H4 (cell line): ENCODE measurements at places on chromosomes 6 and 20. TPM values are rescaled to one million over a fixed set of nuclear protein-coding genes. Genes with fewer than 3 reads are reported as not detected.

DNA sequence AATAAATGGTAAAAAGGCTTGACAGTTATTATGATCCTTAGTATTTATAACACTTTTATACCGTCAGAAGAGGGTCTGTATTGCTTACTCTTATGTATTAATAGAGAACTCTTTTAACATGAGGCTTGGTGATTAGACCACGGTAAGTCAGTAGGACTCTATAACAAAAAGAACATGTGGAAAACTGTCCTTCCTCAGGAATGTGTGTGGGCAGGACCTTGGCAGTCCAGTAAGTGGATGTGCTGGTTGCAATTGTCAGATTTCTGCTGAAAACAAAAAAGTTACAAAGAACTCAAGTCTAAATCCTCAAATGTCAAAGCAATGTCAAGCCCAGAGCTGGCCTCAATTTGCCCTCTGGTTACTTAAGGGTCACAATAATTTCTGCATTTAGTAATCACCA is 81.1 kb downstream of the PLCG1 start:
- no peak for DNase-seq

DNA sequence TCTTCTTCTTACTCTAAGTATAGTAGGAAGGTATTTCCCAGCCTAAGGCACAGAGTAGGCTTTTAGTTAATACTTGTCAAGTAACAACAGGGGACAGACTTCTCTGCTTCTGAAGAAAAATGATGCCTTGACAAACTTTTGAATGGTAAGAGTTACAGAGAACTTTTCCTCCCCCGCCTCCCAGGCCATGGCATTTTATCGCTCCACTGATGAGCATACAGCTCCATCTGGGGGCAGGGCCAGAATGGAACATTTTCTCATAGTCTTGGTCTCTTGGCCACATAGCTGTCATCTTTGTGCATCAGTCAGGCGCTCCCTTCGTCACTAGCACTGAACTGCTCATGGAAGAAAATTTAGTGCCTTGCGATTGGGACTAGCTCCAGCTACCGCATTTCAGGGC is 1066.8 kb upstream of the CITED2 start:
- DNase-seq: peak; percentile 15

GRCh38 chr20:10077081-10077471 is 42.3 kb downstream of the ANKEF1 start:
- DNase-seq: no peak

DNA sequence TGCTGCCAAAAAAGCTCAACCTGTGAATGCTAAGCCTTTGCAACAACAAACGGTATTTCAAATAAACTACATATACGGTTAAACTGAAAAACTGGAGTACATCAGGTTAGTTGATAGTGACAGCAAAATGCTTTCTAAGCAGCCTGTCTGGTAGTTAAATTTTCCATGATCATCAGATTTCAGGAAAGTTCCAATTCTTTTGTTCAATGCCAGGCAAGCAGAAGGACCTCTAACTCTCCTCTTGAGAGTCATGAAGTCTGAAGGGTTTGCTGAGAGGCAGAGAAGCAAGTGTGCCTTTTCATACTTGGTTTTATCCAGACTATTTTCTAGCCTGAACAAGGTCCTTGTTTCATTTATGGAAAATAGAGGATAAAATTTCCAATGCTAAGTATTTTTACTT is 4.5 kb downstream of the FLRT3 start:
- DNase-seq: no peak

Gene COL21A1
- 0.25 and 0.41 TPM in 2 replicates for total RNA-seq

Gene SSTR4
- not detected in 2 replicates for total RNA-seq

Gene ALDH8A1
- not detected in 2 replicates for total RNA-seq

Gene HBS1L
- 45.2 and 65.6 TPM in 2 replicates for total RNA-seq

DNA sequence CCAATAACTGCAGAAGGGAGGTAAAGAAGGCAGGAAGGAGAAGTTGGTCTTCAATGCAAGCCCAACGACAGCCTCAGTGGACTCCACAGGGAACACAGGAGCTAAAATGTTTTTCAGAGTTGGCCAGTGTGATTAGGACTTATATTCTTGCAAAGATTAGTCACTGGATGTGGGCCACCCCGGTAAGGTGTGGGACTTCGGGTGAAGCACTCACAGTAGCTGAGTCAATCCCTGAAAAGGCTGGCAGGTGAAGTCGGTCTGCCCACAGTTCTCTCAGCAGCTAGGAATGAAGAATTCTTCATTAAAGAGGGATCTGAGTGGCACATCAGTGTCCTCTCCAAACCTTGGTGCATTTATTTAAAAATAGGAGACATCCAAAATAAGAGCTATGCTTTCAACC is 94.8 kb downstream of the KLHL32 start:
- DNase-seq: no peak

- DNase-seq: peak; percentile 71
Observed at GRCh38 chr20:57432862-57433491, 41.8 kb downstream of the RBM38 start.

- DNase-seq: no peak
Observed at GRCh38 chr20:3553663-3554062, 82.8 kb downstream of the ATRN start.

GRCh38 chr20:59146780-59147565 is 16.6 kb upstream of the ZNF831 start:
- DNase-seq: no peak

Gene ERGIC3
- 503 and 555 TPM in 2 replicates for total RNA-seq

DNA sequence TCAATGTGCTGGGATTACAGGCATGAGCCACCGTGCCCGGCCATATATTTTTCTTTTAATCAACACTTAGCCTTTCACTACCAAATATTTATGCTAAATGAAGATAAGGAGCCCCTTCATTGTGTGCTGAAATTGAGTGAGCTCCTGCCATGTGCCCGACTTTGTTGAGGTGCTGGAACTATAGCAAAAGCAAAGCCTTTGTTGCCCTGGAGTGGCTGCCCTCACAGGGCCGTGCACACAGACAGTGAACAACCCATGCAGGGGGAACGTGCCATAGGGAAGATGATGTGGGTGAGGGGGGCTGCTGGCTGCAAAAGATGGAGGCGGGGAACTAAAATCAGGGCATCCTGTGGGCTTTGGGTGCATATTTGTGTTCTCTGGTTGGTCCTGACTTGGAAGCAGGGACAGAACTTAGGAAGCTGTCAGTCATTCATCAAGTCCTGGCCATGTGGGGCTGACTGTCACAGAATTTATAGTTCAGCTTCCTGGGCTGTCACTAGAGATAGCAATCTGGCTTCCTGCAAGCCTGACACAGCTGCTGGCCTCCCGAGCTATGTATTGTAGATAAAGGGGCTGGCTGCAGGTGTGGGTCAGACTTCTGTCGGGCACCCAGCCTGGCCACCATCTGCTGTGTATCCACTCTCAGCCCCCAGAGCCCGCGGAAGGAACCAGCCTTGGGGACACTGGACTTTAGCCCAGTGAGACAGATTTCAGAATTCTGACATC is 56.8 kb upstream of the MPC1 start:
- DNase-seq: no peak

DNA sequence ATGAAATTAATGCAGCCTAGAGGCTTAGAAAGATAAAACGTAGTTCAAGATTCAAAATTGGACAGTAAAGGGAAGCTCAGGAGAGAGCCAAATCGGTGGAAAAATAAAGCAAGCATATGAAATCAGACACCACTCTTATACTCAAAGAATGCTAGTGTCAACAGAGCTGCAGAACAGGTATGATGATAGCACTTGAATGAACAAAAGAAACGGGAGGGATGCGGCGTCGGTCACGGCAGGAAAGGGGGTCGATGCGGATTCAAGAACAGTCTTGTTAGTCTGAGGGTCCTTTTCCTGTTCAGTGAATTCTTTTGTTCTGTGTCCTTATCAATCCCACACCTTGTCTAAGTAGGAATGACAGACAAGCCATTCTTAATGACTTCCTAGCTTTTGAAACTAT is 114.4 kb downstream of the FOXC1 start:
- no peak for DNase-seq

- DNase-seq: peak; percentile 28
Observed at GRCh38 chr20:51272401-51272800, 249.5 kb upstream of the KCNG1 start.

DNA sequence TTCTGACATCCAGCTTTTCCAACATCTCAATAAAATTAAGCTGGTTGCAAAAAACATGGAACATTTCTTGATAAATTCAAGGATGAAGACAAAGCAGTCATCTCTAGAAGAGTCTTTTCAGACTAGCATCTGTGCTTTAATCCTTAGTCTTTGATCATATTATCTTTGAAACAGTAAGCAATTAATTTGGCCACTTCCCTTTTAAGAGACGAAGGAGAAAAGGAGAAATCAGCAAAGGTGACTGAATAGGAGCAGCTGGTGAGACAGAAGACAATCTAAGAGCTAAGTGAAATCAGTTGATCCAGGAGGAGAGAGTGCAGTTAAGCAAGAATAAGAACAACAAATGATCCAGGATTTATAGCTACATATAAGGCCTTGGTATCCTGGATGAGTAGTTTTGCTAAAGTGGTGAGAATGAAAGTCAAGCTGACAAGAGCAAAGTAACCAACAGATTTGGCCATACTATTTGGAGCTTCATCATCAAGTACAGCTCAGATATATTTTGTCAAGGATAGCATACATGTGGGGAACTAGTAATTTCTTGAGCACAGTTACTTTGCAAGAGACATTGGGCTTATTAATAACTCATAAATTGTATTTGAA is 215.5 kb downstream of the ADGB start:
- DNase-seq: no peak
